Vagina (tissue), 2 donors: ENCODE measurements at places on chromosomes 7 and 10. TPM values are rescaled to one million over a fixed set of nuclear protein-coding genes. Genes with fewer than 3 reads are reported as not detected.

HELLS gene
- total RNA-seq: 8.3 TPM

FGFR2 gene
- total RNA-seq: 54.0 TPM

GRCh38 chr7:150838965-150839650 lies 13.2 kb upstream of the AOC1 start:
- peak; percentile 56 for DNase-seq

LLCFC1 gene
- not detected for total RNA-seq

CDC14C gene
- total RNA-seq: not detected

DNA sequence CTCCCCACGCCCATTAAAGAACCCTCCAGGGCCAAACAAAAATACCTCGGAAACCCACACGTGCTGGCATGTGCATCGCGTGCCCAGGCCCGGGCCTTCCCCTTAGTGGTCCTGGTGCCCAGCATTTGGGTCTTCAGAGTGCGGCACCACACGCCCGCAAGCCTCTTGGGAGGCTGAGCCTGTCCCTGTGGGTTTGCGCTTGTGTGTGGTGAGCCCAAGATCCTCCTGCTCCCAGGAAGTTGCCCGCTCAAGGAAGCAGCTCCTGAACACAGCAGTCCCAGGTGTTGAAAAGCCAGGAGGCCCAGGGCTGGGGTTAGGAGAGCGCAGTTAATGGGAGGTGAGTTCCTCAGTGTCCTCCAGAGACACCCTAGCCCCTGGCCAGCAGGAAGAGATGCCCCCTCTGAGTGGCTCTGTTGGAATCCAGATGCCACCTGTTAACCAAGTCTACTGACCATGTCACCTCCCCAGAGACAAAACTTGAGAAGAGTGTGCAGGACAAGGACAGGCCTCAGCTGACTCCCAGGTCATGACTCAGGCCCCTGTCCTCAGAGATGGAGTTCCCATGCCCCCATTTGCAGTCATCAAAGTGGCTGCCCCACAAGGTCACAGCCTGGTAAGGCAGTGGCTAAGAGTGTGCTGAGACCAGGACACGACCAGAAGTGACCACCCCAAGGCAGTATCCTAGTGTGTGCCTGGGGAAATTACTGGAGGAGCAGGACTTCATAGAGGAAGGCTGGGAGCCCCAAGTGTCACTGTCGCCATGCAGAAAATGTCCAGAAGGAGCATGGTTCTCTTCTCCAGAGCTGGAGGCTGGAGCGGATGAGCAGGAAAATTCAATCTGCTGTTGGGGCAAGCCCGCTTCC lies 5.2 kb downstream of the FZD9 start:
- no peak for DNase-seq

CCDC146 gene
- 20.6 TPM for total RNA-seq
